ENCODE measurements at places on chromosomes 4 and X.
A peak's percentile ranks its signal among the peaks of the same experiment; 100 is the strongest.

DNA sequence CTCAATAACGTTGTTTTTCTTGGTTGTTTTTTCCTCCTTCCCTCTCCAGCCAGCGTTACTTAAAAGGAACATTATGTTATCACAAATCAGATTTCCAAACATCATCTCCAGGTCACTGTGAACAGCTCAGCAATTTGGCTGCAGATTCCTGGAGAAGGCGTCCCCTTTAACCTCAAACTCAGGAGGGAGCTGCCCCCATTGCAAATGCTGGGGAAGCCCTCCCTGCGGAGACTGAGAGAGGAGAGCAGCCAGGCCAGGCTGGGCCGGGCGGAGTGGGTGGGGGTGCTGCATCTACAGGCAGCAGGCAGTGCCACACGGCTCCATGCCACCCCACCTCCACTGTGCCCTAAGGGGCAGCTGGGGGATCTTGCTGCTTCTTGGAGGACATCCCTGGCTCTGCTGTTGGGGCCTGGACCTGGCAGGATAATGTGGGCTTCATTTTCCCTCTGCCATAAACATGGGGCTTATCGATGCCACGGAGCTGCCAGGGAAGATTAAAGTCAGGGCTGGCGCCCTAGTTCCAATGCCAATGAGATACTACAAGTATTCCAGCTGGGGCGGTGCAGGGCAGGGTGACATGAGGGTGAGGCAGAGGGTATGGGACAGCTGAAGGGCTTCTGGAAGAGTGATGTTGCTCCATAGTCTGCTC, 148.8 kb downstream of the PJA1 start:
- DNase-seq = no peak

GRCh38 chrX:68807818-68808217, 21.0 kb upstream of the EFNB1 start:
- DNase-seq = no peak

GRCh38 chr4:78640714-78641113, 89.1 kb downstream of the ANXA3 start:
- no peak for DNase-seq

- DNase-seq = no peak
These were observed 49.0 kb upstream of the HOPX start for GRCh38 chr4:56730097-56730496.

GRCh38 chrX:104315555-104315954, 60.8 kb upstream of the ESX1 start:
- DNase-seq = peak; percentile 32

GRCh38 chr4:15906020-15906443, 32.5 kb downstream of the FGFBP1 start:
- no peak for DNase-seq

GRCh38 chr4:74311696-74312313, 3.5 kb downstream of the EPGN start:
- peak; percentile 47 for DNase-seq

DNA sequence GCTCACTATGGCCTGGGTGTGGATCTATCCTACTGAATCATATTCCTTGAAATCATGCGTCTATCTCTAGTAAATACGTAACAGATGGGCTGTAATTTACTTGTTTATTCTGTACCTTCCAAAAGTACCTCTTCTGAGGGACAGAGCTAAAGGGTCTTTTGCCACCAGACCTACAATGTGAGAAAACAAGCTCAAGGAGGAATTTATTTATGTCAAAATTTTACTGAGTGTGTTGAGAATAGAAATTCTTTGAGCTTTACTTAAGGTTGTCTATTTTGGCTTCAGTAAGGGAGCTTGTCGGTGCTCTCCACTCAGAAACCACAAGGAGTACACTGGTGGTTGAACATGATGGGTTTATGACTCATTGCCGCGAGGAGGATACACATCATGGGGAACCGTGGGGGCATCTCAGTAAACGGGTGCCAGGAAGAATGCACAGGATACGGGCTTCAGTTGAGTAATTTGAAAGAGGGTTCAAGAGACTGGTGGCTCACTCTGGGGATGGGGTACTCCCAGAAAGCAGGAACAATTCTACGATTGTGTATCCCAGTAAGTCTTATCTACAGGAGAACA, 3.0 kb downstream of the ANK2 start:
- peak; percentile 65 for DNase-seq

DNA sequence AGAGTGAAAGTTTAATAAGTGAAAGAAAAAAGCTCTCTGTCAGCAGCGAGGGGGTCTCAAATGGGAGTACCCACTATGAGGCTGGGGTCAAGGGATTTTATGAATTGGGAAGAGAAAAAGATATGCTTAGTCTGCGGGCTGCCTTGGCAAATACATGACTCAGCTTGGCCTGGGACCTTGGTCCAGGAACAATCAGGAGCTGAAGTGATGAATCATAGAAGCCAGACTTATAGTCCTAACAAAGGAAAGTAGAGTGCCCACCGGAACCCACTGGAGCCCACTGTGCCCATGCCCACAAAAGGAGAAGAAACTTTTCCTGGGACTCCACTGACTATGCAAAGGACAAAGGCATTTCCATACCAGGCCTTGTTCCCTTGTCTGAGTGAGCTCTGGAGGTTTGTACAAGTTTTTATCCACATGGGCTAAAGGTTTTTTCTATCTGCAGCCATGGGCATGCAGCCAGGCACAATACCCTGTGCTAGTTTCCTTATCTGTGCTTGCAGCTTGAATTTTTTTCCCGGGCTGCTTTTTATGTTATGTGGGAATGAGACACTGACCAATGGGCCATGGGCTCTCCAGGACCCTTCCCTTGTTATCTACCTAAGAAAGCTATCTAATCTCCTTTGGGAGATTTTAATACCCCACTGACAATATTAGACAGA, 201.7 kb downstream of the FAM133A start:
- no peak for DNase-seq

DNA sequence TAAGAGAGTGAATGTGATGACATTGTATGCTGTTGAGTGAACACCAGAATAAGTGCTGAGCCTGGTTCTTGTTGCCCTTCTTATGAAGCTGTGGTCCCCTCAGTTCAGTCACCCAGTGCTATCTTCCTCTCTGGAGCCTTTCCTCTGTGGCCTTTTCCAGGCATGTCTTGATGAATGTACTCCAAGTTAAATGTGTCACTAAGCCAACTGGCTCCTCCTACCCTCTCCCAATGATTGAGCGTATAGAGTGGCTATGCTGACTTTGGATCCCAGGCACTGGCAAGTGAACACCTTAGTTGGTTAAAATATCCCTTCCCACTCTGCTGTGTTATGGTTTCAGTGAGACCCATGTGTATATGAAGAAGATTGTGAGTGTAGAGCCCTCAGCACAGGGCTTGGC, 134.1 kb upstream of the MAMLD1 start:
- no peak for DNase-seq

DNA sequence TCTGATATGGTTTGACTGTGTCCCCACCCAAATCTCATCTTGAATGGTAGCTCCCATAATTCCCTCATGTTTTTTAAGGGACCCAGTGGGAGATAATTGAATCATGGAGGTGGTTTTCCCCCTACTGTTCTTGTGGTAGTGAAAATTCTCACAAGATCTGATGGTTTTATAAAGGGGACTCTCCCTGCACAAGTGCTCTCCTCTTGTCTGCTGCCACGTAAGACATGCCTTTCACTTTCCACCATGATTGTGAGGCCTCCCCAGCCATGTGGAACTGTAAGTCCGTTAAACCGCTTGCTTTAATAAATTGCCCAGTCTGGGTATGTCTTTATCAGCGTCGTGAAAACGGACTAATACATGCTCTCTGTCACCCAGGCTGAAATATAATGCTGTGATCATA, 200.9 kb upstream of the SLIT2 start:
- no peak for DNase-seq

DNA sequence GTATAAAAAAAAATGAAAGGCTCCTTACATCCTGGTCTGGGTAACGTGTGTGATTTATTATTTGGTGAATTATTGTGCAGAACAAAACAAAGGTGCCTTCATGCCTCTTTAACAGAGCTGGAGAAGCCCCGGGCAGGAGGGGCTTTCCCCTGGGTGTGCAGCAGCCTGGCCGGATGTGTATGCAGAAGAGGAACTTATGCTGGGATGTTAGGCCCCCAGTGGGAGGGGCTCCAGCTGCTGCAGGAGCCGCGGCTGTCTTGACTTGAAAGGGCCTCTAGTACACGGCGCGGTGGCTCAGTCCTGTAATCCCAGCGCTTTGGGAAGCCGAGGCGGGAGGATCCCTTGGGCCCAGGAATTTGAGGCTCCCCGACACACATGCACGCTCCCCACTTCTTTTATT, 16.0 kb downstream of the CCNQ start:
- DNase-seq = no peak

- DNase-seq = no peak
These were observed 390.3 kb downstream of the SH2D1A start for GRCh38 chrX:124736553-124737270.

DNA sequence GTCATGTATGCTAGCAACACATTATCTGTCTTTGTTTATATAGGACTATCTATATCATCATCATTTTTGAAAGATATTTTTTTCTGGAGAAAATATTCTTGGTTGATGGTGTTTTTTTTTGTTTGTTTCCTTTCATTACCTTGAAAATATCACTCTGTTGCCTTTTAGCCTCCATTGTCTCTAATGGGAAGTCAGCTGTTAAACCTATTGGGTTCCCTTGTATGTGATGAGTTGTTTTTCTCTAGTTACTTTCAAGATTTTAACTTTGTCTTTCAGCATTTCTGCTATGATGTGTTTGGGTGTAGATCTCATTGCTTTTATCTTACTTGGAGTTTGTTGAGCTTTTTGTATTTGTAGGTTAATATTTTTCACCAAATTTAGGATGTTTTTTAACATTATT, 124.4 kb downstream of the EDA start:
- DNase-seq = no peak

All from GM03348 (cell line).